ENCODE measurements at places on chromosomes 3 and 15. TPM values are rescaled to one million over a fixed set of nuclear protein-coding genes. Genes with fewer than 3 reads are reported as not detected.

GRCh38 chr3:18393906-18394305 lies 31.2 kb downstream of the SATB1 start:
- H3K4me3 ChIP-seq = no peak overlapping the region
- DNase-seq = no peak
- H3K27me3 ChIP-seq = no peaks in the 10 kb centered on the region
- no peak overlapping the region for H3K27ac ChIP-seq
- peaks cover 88% of the 10 kb centered on the region for H3K36me3 ChIP-seq

GRCh38 chr3:116579840-116580239 lies 129.7 kb upstream of the TUSC7 start:
- no peaks in the 10 kb centered on the region for H3K4me1 ChIP-seq
- no peak for DNase-seq
- no peak overlapping the region for H3K27ac ChIP-seq
- no peak overlapping the region for H3K4me3 ChIP-seq

GRCh38 chr15:91150502-91151160 lies 50.6 kb downstream of the SV2B start:
- H3K4me1 ChIP-seq = no peaks in the 10 kb centered on the region
- no peaks in the 10 kb centered on the region for H3K36me3 ChIP-seq
- no peak overlapping the region for H3K4me3 ChIP-seq
- no peak for DNase-seq
- H3K27ac ChIP-seq = no peak overlapping the region
- no peaks in the 10 kb centered on the region for H3K27me3 ChIP-seq

DNA sequence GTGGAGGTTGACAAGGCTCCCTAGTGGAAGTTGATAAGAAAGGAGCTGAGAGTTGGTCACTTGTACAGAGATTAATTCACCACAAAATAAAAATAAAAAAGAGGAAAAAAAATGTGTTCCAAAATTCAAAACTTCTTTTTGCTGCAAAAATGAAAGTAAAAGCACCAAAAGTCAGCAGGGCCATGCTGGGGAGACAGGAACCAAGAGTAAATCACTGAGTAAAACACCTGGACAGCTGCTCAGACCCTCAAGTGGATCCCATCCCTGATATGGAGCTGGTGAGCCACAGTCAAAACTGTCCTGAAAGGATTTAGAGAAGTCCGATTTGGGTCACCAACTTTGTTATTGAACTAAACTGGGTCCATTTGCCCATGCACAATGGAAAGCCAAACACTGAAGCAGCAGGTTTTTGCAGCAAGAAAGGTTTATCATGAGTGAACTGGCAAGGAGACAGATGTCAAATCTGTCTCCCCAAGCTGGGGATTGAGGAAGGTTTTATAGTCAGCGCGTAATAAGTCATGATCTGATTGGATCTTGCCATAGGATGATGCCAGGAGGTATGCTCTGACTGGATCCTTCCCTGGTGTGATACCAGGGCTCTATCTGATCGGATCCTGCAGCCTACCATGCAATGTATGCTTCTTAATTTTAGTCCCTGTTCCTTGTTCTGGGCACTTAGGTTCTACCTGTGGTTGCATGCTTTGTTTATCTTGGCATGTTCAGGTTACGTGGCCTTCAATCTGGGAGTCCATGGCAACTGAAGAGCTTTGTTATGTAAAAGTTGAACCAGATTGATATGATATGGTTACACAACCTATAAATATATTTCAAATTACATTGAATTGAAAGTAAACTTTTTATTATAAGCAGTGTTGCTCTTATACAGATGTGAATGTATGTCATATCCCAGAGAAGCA lies 313.2 kb downstream of the POLQ start:
- no peaks in the 10 kb centered on the region for H3K36me3 ChIP-seq
- no peaks in the 10 kb centered on the region for H3K27me3 ChIP-seq
- no peak overlapping the region for H3K27ac ChIP-seq
- H3K4me1 ChIP-seq = no peaks in the 10 kb centered on the region
- DNase-seq = no peak

GRCh38 chr3:17707813-17708543 lies 34.5 kb downstream of the TBC1D5 start:
- no peak overlapping the region for H3K4me3 ChIP-seq
- no peak for DNase-seq
- H3K27ac ChIP-seq = no peak overlapping the region
- no peaks in the 10 kb centered on the region for H3K4me1 ChIP-seq
- no peaks in the 10 kb centered on the region for H3K27me3 ChIP-seq
- no peaks in the 10 kb centered on the region for H3K36me3 ChIP-seq

- H3K36me3 ChIP-seq = no peaks in the 10 kb centered on the region
- no peaks in the 10 kb centered on the region for H3K4me1 ChIP-seq
- H3K27ac ChIP-seq = no peak overlapping the region
- DNase-seq = no peak
- H3K27me3 ChIP-seq = no peaks in the 10 kb centered on the region
- H3K4me3 ChIP-seq = no peak overlapping the region
Measured at GRCh38 chr3:4606911-4607310, 113.8 kb downstream of the ITPR1 start.

- no peaks in the 10 kb centered on the region for H3K27me3 ChIP-seq
- H3K36me3 ChIP-seq = peaks cover 15% of the 10 kb centered on the region
- DNase-seq = no peak
- H3K27ac ChIP-seq = no peak overlapping the region
Measured at GRCh38 chr15:57114070-57114469, 195.6 kb downstream of the TCF12 start.

- DNase-seq = no peak
- no peaks in the 10 kb centered on the region for H3K4me1 ChIP-seq
- H3K4me3 ChIP-seq = no peak overlapping the region
Measured at GRCh38 chr3:101203411-101203810, 117.0 kb downstream of the IMPG2 start.

- H3K4me1 ChIP-seq = no peaks in the 10 kb centered on the region
- H3K4me3 ChIP-seq = no peak overlapping the region
- no peak overlapping the region for H3K27ac ChIP-seq
- no peaks in the 10 kb centered on the region for H3K36me3 ChIP-seq
- DNase-seq = no peak
Measured at GRCh38 chr3:47542471-47543173, 29.1 kb upstream of the ELP6 start.

DNA sequence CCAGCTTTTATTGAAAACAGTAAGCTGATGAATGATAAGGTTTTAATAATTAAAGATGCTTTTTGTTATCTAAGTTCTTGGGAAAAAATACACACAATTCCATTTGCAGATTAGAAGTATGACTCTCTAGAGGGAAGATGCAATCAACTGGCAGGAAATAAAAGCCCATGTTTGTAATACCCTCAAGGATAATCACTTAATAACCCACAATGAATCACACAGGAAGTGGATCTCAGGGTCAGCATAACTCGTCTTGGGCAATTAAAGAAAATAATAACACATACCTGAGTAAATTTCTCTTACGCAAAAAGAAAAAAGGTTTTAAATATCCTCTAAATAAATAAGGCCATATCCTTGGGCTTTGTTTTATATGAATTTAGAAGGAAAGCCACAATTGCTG lies 9.4 kb upstream of the EID1 start:
- H3K27ac ChIP-seq = no peak overlapping the region
- no peaks in the 10 kb centered on the region for H3K4me1 ChIP-seq
- H3K36me3 ChIP-seq = no peaks in the 10 kb centered on the region
- no peak overlapping the region for H3K4me3 ChIP-seq
- no peaks in the 10 kb centered on the region for H3K27me3 ChIP-seq
- no peak for DNase-seq

The ZBTB47 gene
- 2.5 TPM for total RNA-seq

- no peak overlapping the region for H3K4me3 ChIP-seq
- H3K36me3 ChIP-seq = no peaks in the 10 kb centered on the region
- DNase-seq = no peak
- no peak overlapping the region for H3K27ac ChIP-seq
- no peaks in the 10 kb centered on the region for H3K4me1 ChIP-seq
Measured at GRCh38 chr3:116097226-116097625, 348.1 kb downstream of the LSAMP start.

- H3K27ac ChIP-seq = no peak overlapping the region
- H3K36me3 ChIP-seq = no peaks in the 10 kb centered on the region
- no peak for DNase-seq
- H3K27me3 ChIP-seq = no peaks in the 10 kb centered on the region
- no peak overlapping the region for H3K4me3 ChIP-seq
- no peaks in the 10 kb centered on the region for H3K4me1 ChIP-seq
Measured at GRCh38 chr3:126665959-126666657, 11.2 kb upstream of the TXNRD3 start.

- no peak for DNase-seq
- H3K4me3 ChIP-seq = no peak overlapping the region
- no peaks in the 10 kb centered on the region for H3K4me1 ChIP-seq
- H3K27me3 ChIP-seq = no peaks in the 10 kb centered on the region
Measured at GRCh38 chr3:140147965-140148490, 213.0 kb downstream of the CLSTN2 start.

The ZBED2 gene
- 52.2 TPM for total RNA-seq
